Heart right ventricle (tissue), 16 donors: ENCODE measurements at places on chromosomes 4 and X.

DNA sequence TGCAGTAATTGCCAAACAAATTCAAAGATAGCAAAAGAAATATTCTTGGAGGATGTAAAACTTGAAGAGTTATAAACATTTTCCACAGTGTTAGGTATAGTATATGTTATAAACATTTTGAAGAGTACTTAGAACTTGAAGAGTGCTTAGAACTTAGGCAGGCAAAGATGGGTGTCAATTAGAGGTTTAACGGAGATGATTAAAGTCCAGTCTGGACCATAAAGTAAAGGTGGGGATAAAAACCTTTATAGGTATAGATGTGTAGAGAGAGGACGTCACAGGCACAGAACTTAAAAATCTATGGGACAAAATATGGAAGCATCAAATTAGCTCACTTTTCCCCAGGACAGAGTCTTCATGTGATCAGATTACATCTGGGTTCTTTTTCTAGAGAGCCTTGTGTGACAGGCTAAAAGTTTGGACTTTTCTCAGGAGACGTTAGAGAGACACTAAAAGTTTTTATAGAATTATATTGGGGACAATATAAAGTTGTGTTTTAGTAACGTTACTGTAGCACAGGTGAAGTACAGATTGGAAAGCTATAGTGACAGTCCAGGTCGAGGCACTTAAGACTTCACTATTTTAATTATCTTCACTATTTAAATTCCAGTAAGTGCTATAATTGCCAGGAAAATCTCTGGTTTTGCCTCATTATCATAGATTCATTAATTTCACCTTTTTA is 13.3 kb upstream of the MAD2L1 start:
- DNase-seq: no peak
- H3K4me3 ChIP-seq: no peak overlapping the region
- no peaks in the 10 kb centered on the region for H3K27me3 ChIP-seq
- no peaks in the 10 kb centered on the region for H3K4me1 ChIP-seq

DNA sequence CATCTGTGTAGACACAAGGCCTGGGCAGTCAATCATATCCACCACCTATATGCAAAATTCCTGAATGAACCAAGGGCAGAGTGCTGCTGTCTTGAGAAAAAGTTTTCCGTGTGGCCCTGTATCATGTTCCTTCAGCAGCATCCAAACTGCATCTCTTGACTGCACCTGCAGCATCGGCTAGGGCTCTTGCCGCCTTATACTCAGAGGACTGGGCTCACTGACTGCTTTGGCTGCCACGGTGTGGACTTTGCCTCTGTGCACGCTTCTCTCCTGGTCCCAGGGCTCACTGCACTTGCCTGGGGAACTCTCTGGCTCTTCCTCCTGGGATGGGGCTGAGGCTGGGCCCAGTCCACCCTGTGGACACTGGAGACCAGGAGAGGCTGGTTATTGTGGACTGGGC is 39.5 kb upstream of the STS start:
- H3K27me3 ChIP-seq: no peaks in the 10 kb centered on the region
- no peaks in the 10 kb centered on the region for H3K36me3 ChIP-seq
- H3K4me3 ChIP-seq: no peak overlapping the region
- DNase-seq: no peak
- peaks cover 19% of the 10 kb centered on the region for H3K4me1 ChIP-seq

DNA sequence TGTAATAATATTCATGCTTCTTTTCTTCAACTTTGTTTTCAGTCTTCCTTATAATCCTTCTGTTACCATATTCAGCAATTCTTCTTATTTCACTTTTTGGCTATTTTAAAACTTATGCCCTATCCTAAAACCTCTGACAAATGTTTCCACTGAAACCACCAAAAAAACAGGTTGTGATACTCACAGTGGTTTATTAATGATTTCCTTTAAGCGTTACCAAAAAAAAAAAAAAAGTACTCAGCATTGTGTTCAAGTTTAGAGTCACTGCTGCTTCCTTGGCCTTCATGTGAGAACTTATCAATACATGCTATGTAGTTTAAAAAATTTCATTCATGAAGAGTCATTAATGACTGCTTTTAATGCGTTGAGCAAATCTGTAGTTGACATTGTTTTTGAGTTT is 35.4 kb upstream of the UGT2A3 start:
- no peak overlapping the region for H3K4me3 ChIP-seq
- no peaks in the 10 kb centered on the region for H3K36me3 ChIP-seq
- H3K27me3 ChIP-seq: no peaks in the 10 kb centered on the region
- no peak for DNase-seq
- no peaks in the 10 kb centered on the region for H3K4me1 ChIP-seq

DNA sequence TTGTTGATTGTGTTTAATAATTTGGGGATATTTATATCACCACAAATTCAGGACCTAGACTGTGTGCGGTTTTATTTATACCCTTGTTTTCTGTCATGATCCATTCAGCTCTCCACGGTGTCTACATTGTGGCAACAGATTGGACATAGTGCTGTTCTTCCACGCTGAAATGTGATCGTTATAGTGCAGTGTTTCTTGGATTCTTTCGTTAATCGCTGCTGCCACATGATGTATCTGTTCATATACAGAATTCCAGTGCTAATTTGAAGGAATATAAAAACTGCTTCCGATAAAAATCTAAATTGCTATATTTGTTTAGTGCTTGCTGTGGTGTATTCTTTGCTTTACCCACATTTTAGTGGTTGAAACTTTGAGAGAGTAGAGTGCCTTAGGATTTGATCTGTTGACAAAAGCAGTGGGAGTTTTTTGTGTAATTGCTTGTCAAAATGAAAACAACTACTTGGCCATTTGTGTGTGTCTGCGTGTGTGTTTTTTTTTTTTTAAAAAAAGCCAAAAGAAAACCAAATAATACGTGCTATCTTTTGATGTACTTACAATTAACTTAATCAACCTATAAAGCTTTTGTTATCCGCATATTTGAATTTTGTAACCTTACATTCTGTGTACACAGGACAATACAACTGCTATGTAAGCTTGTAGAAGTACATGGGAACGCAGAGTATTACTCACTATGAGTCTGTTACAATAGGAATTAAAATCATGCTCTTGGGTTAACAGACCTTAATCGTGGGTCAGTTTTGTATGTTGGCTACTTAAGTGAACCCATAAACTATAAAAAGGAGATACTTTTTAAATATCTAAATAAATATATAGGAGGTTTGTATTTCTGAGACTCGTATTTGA is 353.3 kb downstream of the ARHGAP24 start:
- H3K4me1 ChIP-seq: peaks cover 32% of the 10 kb centered on the region
- peak overlapping the region; percentile 45 for H3K4me3 ChIP-seq
- DNase-seq: no peak
- peak overlapping the region; percentile 52 for H3K27ac ChIP-seq
- H3K27me3 ChIP-seq: no peaks in the 10 kb centered on the region

DNA sequence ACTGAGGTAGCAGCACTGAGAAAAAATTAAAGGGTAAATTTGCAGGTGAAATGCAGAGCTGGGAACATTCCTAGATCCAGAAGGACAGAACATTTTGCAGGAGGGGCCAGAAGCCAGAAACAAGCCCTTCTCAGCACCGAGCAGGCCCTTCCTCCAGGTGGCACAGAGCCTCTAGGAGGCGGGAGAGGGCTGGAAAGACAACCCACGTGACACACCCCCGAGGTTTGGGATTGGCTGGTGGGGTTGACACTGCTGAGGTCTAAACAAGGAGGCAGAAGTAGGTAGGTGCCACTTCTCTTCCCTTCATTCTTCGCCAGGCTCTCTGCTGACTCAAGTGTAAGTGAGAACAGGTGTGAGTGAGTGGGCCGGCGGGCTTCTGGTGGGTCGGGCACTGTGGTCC is at the start of gene PAGE4:
Gene PAGE4, plus strand, starts transcription at position 288 of the 400 bp plus-strand sequence. CDS start 1,126 bp downstream, outside the sequence.
- H3K4me1 ChIP-seq: no peaks in the 10 kb centered on the region
- no peak within 1 kb of the TSS for H3K27ac ChIP-seq
- no peaks in the 10 kb centered on the region for H3K36me3 ChIP-seq
- H3K27me3 ChIP-seq: peaks cover 89% of the 10 kb centered on the region
- no peak for DNase-seq
- no peak within 1 kb of the TSS for H3K4me3 ChIP-seq
